ENCODE measurements at places on chromosomes 16 and 17. TPM values are rescaled to one million over a fixed set of nuclear protein-coding genes. Genes with fewer than 3 reads are reported as not detected.

GRCh38 chr17:77006971-77007649, 133.7 kb upstream of the SEC14L1 start:
- no peak for DNase-seq
- no peaks in the 10 kb centered on the region for H3K36me3 ChIP-seq
- no peaks in the 10 kb centered on the region for H3K27me3 ChIP-seq
- H3K4me3 ChIP-seq, result no peak overlapping the region

- H3K4me1 ChIP-seq, result peaks cover 28% of the 10 kb centered on the region
- no peaks in the 10 kb centered on the region for H3K36me3 ChIP-seq
- DNase-seq, result no peak
- H3K27me3 ChIP-seq, result no peaks in the 10 kb centered on the region
Measured at GRCh38 chr16:75114179-75114945, 2.2 kb downstream of the LDHD start.

The KRT36 gene
- total RNA-seq, result not detected

DNA sequence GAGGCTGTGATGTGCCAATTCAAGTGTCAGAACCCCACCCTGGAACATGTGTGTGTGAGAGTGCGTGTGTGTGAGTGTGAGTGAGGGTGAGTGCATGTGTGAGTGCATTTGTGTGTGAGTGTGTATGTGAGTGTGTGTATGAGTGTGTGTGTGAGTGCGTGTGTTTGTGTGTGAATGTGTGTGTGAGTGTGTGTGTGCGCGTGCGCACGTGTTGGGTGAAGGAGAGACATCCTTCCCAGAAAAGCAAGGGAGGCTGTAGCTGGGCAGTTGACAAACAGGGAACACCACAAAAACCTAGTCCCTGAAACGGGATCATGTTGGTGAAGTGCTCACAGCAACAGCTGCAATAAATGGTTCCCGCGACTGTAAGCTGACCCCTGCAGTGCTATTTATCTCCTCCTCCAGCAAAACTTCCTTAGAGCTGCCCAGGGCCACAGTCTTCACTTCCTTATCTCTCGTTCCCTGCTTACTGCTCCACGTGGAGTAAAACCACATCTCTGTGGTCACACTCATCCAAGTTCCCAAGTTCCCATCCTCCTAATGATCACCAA, 40.1 kb upstream of the RPL38 start:
- DNase-seq, result no peak
- no peaks in the 10 kb centered on the region for H3K4me1 ChIP-seq
- no peaks in the 10 kb centered on the region for H3K36me3 ChIP-seq
- no peak overlapping the region for H3K27ac ChIP-seq
- no peaks in the 10 kb centered on the region for H3K27me3 ChIP-seq
- H3K4me3 ChIP-seq, result no peak overlapping the region

The MSLN gene
- total RNA-seq, result 0.40 TPM

All from ovary (tissue), 10 donors.